IgD-negative memory B cell (primary cell): ENCODE measurements at places on chromosomes 4 and X. TPM values are rescaled to one million over a fixed set of nuclear protein-coding genes. Genes with fewer than 3 reads are reported as not detected.

PGAM4 gene
- polyA plus RNA-seq, result not detected

CCDC160 gene
- not detected for polyA plus RNA-seq

TMEM150C gene
- polyA plus RNA-seq, result not detected

AVPR2 gene
- polyA plus RNA-seq, result not detected

BEX5 gene
- polyA plus RNA-seq, result 2.0 TPM

PLP2 gene
- 292 TPM for polyA plus RNA-seq

SPANXN4 gene
- not detected for polyA plus RNA-seq

EXOC1L gene
- not detected for polyA plus RNA-seq

VCX gene
- polyA plus RNA-seq, result not detected

JADE3 gene
- polyA plus RNA-seq, result 3.5 TPM

VSIG1 gene
- polyA plus RNA-seq, result 7.7 TPM

ITGB1BP2 gene
- not detected for polyA plus RNA-seq

WDR17 gene
- 1.3 TPM for polyA plus RNA-seq

SYTL5 gene
- not detected for polyA plus RNA-seq

BMP3 gene
- 0.05 TPM for polyA plus RNA-seq

TCP11X1 gene
- not detected for polyA plus RNA-seq

PROM1 gene
- polyA plus RNA-seq, result not detected

FDCSP gene
- polyA plus RNA-seq, result not detected
